ENCODE measurements at places on chromosomes 5 and 9.

DNA sequence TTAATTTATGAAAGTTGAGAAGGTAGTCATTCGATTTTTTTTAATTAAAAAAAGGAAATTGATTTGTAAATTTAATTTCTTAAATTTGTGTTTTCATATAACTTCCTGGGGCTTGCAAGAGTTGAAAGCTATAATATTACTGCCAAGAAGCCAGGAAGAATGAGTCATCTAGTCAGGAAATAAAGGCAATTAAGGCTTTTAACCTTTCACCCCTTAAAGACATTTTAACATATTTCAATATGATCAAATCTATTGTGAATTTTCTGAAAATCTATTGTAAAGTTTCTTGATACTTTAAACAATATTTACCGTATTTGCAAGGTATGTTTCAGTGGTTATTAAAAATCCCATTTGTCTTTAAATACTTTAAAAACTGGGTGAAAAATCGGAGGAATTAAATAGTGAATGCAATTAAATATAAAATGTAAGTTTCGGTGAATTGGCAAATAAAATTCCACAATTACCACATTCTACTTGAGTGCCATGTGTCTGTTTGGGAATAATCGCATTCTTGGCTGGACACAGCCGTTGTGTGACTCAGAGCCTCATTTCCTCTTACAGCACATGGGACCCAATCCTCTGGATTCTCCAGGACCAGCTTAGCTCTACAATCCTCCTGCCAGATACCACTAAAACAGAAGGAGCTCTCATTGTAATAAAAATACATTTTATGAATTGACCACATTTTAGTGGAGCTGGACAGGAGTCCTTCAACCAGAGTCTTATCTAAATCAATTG, 310.7 kb downstream of the HCN1 start:
- no peak for DNase-seq

GRCh38 chr5:73644385-73644963, 18.5 kb downstream of the ARHGEF28 start:
- no peak for DNase-seq

DNA sequence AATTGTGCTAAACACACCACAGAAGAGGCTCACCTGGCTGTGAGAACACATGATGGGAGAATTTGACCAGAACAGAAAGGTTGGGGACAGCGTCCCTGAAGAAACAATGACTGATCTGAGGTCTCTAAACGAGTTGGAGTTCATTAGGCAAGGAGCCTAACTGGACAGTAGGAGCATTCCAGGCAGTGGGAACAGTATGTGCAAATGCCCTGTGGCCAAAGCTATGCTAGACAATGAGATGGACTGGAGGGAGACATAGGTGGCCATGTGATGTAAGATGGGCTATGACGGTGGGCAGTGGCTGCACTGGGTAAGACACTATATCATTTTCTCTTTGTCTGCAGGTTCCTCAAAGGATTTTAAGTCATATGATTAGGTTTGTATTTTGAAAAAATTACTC, 95.1 kb upstream of the ARAP3 start:
- DNase-seq: no peak

DNA sequence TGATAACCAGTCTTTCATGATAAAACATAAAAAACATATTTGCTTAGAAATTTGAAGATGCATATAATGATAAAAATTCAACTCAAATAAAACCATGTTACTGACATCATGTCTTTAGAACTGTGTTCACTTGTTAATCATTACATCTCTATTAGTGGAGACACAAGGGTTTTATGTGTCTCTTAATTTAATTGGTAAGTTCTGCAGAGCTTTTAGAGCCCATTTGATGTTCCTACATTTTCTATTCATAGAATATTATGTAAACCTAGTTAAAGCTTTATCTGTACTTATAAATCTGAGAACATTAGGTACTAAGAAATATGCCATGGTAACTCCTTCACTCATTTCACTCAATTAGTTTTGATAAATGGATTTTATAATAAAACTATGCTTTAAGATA, 285.4 kb downstream of the SLCO4C1 start:
- DNase-seq: no peak

DNA sequence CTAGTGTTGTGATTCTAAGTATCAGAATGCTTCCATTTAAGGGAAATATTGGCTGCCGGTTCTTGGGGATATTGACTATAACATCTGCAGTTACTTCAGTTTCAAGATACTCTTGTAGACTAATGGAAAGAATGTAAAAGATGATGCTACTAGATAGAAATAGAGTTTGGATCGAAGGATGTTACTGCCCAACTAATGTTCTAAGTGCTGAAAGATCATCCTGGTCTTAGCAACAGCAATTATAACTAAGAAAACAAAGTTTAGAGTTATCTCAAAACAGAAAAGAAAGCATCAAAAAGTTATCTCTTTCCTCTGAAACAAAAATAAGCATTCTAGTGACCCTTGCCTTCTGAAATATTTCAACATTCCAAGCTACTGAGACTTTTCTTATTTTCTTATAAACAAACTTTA, 49.9 kb downstream of the ITGA1 start:
- no peak for DNase-seq

DNA sequence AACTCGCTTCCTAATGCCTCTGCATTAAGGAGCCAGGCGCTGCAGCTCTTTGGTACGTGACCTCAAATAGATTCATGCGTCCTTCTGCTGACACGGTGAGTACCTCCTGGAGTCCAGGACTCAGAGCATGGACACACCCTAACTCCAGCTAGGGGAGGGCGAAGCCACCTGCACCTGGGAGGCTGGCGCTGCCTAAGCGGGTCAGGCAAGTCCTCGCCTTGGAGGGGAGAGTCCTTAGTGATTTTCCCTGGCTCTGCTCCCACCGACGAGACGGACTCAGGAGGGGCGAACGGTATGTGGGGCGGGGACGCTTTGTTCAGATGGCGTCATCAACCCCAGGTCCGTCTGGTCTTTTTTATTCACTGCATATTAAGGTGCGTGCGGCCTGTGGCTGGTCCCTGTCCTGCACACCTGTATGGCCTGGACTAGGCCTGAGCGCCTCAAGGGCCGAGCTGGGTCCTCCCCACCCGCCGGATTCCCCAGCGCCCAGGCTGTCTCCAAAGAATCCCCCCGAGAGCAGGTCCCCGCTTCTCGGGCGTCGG, 50.3 kb downstream of the NSUN2 start:
- no peak for DNase-seq

GRCh38 chr5:66987949-66988838, 208.4 kb downstream of the CD180 start:
- no peak for DNase-seq

DNA sequence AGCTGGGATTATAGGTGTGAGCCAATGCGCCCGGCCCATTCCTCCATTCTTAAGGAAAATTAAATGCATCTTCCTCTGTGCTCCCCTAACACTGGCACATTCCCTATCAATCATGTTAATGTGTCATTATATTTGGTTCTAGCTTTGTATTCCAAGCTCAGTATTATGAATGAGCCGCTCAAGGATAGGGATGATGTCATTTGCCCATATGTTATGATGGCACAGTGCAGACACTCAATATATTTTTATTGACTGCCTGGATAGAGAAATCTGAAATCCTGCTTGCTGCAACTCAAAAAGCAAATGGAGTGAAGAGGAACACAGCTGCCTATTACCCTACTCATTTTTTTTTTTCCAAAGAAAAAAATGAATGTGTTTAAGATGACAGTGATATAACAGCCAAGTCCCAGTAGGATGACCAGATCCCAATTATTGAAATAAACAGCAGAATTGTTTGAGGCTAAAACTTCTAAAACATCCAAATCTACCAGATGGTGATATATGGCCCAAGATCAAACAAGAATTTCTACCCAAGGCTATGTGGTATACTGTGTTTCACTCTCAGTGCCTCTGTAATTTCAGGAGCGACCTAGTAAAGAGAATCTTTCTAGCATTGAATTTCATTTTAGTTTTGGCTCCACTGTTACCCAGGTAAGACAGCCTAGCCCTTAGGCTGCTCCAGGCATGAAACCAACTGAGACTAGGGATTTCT, 16.3 kb downstream of the SUSD1 start:
- DNase-seq: no peak

- DNase-seq: no peak
Measured at GRCh38 chr5:42721484-42721883, 35.1 kb upstream of the CCDC152 start.

GRCh38 chr5:58255386-58255785, 204.5 kb downstream of the PLK2 start:
- no peak for DNase-seq

DNA sequence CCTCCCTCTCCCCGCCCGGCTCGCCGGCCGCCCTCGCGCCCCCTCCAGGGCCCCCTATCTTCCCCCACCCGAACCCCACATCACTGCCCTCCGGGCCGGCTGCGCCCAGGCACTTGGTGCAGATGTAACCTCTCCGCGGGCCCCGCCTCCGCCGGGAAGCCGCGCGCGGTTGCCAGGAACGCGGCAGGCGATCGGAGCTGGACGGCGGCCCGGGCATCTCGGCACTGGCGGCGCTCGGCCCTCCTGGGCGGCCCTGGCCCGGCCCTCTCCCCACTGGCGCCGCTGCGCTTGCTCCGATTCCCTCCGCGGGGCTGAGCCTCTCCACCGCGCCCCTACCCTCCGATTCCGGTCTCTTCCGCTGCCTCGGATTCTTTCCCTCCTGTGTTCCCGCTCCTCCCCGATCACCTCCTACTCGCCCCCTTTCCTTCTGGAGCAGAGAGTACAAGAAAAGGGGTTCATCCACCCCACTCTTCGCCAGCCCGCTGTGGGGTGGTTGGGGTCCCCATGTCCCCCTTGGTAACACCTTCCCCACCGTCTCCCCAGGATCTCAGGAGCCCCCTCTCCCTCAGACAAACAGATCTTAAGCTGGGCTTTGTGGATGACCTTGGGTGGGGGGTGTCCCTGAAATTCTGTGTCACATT, 70.6 kb downstream of the C9orf50 start:
- no peak for DNase-seq

GRCh38 chr5:159449925-159450324, 119.6 kb upstream of the IL12B start:
- DNase-seq: peak; percentile 53

GRCh38 chr5:167582886-167583285, 708.6 kb upstream of the WWC1 start:
- DNase-seq: no peak

GRCh38 chr9:136985027-136985602, 2.3 kb downstream of the LCNL1 start:
- no peak for DNase-seq

DNA sequence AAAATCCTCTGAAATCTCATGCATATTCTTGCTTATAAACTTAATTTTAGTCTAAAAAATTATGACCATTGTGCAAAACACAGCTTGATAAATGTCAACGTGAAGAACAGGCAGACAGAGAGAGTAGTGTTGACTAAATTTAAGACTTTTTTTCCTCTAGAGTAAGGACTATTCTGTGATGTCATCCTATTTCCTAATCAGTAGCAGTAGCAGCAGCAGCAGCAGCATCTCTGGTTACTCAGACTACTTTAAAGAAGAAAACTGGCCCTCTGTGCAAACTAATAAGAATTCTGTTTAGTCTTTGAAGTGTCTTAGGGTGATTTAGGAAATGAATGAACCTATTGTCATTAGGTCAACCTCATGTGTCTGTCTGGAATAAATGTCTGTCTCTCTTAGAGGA, 403.0 kb downstream of the HINT1 start:
- DNase-seq: no peak

GRCh38 chr5:39164016-39164415, 55.3 kb downstream of the FYB1 start:
- no peak for DNase-seq

- DNase-seq: no peak
Measured at GRCh38 chr5:170747851-170748250, 35.7 kb upstream of the GABRP start.

DNA sequence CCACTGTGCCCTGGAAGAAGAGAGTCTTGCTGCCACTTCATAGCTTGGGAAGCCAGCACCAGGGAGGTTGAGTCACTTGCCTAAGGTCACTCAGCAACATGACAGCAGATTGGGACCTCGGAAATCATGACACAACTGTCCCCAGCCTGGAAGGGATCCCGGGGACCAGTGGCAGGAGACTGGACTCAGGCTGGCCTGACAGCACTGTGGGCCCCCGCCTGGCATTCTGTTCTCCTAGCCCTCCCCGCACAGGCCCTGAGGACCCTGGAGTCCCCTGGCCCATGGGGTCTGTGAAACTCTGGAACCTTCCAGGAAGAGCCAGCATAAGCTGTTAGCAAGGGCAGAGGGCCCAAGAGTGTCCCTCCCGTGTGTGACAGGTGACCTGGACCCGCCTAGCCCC, 64.9 kb downstream of the COL5A1 start:
- DNase-seq: no peak

GRCh38 chr5:122863240-122863639, 17.8 kb downstream of the SNX24 start:
- DNase-seq: no peak

DNA sequence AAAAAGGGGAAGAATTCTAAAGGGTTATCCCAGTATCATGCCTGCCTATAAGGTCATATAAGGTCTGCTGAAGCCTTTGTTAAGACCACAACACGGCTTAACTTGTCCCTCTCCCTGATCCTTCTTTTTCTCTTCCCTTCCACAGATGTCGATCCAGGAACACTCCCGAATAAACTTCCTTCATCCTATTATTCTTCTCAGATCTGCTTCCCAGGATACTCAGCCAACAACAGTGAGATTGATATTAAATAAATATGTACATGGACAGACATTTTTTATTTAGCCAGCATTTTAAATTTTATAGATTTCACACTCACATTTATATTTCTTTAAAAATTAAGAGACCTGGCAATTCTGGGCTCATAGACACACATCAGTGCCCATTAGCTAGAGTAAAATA, 44.1 kb downstream of the DPYSL3 start:
- DNase-seq: no peak

- DNase-seq: no peak
Measured at GRCh38 chr5:151520294-151520693, 70.8 kb downstream of the FAT2 start.

GRCh38 chr9:122042056-122042455, 51.1 kb downstream of the TTLL11 start:
- DNase-seq: no peak

DNA sequence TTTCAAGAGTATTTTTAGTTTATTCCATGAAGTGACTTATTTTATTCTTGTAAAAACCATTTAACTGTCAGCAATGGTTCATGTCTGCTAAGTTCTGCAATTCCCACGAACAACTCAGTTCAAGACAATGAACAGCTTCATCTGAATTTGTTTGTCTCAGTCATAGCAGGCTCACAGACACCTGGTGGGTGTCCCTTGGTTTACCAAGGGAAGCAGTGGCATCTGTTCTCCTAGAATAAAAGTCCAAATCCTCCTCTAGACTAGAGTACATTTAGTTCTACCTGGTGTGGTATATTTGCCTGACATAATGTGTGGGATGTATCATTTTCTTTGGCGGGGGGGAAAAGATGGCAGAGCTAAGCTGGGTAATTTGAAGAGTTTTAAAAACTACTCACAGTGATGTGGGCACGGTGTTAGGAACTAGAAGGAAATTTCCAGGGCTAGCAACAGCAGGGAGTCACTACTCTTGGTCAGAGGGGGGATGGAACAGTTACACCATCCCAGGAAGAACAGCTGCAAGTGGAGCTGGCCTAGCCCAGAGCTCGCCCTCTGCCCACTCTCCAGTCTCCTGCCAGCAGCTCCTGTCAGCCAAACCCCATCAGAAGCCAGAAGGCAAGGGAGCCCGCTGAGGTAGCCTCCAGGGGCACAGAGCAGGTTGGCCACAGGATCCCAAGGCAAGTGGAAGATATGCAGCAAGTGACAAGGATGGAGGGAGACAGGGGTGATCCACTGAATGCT, 100.3 kb downstream of the PJA2 start:
- DNase-seq: no peak

Data from 8988T (cell line).